ENCODE measurements at places on chromosomes 12 and 14.
A peak's percentile ranks its signal among the peaks of the same experiment; 100 is the strongest.

- no peak for DNase-seq
These were observed 17.9 kb downstream of the PLD4 start for GRCh38 chr14:104942586-104942985.

DNA sequence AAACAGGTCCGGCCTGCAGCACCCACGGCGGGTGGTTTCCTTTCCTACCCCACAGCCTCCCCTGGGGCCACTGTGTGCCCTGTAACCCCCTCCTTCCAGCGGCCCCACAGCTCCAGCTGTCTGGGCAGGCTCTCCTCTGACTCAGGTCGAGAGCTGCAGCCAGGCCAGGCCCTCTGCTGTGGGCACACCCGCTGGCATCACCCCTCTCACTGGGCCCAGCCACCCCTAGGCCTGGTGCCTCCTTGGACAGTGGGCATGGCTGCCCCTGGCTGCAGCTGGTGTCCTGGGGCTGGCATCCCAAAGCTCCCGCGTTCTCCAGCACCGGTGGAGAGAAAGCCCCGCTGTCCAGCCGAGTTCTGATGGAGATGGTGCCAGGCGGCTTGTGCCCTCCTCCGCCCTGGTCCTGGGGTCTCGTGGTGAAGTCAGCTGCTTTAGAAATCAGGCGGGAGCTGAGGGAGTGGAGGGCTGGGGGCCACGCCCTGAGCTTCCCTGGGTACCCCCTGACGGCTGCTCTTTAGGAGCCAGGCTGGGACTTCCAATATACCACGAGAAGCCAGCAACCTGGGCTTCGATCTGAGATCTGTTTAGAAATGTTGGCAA lies 114.9 kb downstream of the KIF26A start:
- DNase-seq = no peak

- no peak for DNase-seq
These were observed 145.8 kb downstream of the GCH1 start for GRCh38 chr14:54756656-54757392.

- no peak for DNase-seq
These were observed 83.8 kb downstream of the PEBP1 start for GRCh38 chr12:118219772-118220171.

GRCh38 chr14:76329154-76329928 lies 46.6 kb upstream of the ESRRB start:
- peak; percentile 82 for DNase-seq

GRCh38 chr14:68079941-68080697 lies 260.5 kb downstream of the RAD51B start:
- DNase-seq = no peak

DNA sequence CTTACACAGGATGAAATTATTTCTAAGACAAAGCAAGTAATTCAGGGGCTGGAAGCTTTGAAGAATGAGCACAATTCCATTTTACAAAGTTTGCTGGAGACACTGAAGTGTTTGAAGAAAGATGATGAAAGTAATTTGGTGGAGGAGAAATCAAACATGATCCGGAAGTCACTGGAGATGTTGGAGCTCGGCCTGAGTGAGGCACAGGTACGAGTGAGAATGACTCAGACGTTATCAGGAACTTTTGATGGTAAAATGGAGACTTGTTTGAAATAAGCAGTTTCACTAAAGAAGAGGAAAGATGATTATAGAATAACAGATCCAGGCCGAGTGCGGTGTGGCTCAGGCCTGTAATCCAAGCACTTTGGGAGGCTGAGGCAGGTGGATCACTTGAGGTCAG lies 25.6 kb downstream of the KLC1 start:
- no peak for DNase-seq

DNA sequence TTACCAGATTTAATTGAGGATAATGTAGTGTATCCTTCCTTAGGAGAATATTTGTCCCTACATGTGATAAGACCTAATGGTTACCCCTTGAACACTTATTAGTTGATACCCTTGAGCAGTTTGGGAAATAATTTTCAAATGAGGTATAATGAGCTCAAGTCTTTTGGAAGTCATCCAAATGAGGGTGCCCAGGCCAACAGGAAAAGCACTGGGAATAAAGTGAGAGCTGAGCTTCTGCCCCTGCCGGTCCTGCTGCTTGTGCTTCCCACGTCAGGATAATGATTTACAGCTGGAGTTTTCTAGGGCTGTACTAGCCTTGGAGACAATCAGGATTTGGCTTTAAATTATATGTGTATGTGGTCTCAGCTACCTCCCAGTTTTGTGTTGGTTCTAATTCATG lies 178.8 kb upstream of the FRMD6 start:
- DNase-seq = no peak

DNA sequence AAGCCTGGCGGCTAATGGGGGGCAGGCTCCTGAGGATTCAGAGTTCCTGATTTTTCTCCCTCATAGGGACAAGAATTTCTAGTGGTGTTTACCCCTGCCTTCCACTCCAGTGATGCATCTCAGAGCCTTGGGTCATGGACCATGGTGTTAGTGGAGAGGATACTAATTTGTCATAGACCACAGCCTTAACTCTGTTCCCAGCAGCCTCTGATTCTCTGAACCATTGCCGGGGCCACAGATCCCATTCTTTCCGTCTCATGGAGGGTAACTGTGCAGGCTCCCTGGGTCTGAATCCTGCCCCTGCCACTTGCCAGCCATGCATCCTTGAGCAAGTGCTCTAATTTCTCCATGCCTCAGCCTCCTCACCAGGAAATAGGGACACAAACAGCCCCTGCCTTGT lies 55.1 kb downstream of the RPH3A start:
- DNase-seq = no peak

DNA sequence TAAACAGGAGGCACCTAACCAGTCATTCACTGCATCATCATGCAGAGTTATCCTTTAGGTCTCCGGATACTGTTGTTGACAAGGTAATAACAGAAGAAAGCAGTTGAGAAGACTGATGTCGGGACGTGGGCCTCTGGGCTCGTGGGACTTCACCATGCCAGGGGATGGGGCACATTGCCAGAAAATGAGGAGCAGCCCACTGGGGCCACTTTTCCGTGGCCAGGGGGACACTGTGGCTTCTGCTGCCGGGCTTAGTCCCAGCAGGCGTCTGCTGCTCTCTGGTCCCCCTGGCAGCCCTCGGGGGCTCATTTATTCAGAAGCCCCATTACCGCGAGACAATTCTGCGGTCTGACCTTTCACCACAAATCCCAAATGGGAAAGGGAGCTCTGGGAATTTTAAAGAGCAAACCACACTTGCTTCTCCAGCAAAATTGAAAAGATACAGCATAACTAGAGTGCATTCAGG lies 201.2 kb downstream of the DAD1 start:
- peak; percentile 17 for DNase-seq

- peak; percentile 78 for DNase-seq
These were observed 3.7 kb downstream of the USP44 start for GRCh38 chr12:95547522-95548055.

DNA sequence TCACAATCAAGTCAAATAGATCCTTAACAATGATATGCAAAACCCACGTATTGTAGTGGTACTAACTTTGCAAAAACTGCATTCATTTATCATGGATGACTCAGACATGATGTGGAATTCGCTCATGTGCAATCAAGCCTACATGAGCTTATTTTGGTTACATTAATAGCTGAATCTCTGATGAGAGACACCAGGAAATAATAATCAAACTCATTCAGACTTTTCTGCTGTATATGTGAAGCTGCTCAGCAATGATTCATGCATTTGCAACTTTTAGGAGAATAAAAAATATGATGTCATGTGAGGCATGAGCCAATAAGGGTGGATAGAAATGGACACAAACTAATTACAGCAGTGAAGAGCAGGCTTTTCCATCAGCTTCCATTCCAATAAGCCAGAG lies 1075.8 kb upstream of the TMEM132C start:
- DNase-seq = no peak
